Sigmoid colon (tissue), 7 donors: ENCODE measurements at places on chromosomes 13 and 19. TPM values are rescaled to one million over a fixed set of nuclear protein-coding genes. Genes with fewer than 3 reads are reported as not detected.
A peak's percentile ranks its signal among the peaks of the same experiment; 100 is the strongest.

DNA sequence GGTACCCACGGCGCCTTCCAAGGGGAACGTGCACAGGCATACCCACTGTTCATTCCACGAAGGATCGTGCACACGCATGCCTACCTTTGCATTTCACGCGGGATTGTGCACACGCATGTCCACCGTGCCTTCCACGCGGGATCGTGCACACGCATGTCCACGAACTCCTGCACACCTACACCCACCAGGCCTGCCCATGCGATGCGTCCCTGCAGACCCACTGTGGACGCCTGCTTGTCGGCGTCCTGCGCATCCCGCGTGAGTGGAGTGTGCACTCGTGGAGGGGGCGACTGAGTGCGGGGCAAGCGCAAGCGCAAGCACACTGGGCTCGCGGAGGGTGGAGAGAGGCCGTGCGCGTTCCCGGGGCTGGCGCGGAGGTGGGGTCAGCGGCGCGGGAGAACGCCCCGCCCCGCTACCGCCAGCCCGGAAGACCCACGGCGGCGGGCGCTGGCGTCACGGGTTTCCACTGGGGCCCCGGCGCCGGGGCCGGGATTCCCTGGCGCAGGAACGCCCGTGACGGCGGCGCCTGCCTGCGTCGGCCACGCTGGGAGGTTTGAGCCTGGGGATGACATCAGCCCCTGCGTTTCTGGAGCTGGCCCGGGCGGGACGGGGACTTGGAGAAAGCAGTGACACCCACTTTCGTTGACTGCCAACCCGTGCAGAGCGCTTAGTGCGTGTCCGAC is 18.7 kb downstream of the GADD45B start:
- DNase-seq: peak; percentile 94

- DNase-seq: no peak
These were observed 68.7 kb upstream of the FRY start for GRCh38 chr13:31962731-31963370.

- no peak for DNase-seq
These were observed 128.4 kb downstream of the SHISA2 start for GRCh38 chr13:25923217-25924085.

DNA sequence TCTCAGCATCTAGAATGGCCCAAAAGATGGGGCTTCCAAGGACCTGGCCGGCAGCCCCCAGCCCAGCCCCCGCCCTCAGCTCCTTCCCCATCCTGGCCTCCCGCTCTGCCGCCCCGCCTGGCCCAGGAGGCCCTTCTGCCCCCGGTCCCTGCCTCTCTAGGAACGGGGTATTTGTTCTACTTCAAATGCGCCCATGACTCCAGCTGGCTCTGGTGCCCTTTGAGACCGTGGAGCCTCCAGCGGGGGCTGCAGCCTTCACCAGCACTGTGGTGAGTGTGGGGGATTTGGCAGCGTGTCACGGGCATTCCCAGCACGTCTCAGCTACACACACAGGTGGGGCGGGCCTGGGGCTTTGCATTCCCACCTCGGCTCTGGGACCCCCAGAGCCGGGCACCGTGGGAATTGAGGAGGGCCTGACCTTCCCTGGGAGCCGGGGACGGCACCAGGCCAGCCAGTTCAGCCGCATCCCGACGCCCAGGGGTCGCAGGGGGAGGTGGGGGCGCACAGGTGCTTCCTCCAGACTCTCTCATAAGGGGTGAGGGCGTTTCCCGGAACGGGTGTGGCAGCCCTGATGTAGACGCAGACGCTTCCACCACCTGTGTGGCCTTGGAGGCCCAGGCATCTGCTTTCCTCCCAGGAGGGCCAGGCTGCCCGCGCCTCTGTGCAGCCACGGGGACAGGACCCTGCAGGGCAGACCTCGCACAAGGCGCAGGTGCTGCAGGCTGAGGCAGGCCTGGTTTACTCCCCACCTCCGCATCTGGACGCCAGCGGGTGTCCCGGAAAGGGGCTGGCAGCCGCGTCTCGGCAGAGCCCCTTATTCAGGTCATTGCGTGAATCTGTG is 947 bp downstream of the ATP4B start:
- DNase-seq: peak; percentile 46

DNA sequence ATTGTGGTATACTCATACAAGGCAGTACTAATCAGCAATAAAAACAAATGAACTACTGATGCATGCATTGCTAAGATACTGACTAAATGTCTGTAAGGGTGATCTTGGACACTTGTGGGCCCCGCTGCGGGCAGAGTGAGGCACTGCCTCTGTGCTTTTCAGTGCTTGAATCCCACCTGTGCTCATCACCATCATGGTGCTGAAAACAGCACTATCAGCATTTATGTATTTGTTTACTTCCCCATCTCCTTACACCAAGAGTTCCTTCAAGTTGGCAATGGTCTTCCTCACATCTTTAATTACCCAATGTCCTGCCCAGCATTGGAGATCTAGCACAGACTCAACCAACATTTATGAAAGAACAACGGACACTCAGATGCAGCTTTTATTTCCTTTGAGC is 193.7 kb upstream of the RFC3 start:
- no peak for DNase-seq

GRCh38 chr19:12199757-12200419 is 37.0 kb downstream of the ZNF136 start:
- no peak for DNase-seq

DNA sequence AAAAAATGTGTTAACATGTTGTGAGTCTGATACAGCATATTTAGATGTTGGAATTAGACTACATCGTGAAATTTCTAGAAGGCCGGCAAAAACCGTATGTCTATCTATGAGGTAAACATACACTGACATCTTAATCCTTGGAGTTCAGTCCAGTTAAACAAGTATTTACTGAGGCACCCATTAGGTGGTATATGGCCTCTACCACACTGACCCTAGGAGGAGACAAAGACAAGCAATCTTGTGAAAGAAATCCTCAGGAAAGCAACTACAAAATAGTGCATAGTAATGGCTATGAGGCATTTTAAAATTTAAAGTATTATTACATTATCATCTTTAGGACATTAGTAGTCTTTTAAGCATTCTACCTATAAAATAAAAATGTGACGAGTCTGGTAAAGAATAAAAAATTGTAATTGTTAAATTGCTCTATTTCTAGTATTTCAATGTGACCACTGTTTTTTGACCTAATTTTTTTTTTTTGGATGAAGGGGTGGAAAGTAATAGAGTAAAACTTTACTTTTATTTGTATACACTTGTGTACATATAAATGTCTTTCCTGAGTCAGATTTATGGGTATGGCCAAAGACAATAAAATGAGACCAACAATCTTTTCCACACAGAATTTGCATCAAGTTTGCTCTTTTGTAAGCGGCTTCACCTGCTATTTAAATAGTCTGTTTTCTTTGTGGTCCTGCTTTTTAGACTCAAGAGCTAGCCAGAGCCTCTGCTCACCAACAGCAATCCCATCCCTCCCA is 50.5 kb downstream of the KATNAL1 start:
- no peak for DNase-seq

DNA sequence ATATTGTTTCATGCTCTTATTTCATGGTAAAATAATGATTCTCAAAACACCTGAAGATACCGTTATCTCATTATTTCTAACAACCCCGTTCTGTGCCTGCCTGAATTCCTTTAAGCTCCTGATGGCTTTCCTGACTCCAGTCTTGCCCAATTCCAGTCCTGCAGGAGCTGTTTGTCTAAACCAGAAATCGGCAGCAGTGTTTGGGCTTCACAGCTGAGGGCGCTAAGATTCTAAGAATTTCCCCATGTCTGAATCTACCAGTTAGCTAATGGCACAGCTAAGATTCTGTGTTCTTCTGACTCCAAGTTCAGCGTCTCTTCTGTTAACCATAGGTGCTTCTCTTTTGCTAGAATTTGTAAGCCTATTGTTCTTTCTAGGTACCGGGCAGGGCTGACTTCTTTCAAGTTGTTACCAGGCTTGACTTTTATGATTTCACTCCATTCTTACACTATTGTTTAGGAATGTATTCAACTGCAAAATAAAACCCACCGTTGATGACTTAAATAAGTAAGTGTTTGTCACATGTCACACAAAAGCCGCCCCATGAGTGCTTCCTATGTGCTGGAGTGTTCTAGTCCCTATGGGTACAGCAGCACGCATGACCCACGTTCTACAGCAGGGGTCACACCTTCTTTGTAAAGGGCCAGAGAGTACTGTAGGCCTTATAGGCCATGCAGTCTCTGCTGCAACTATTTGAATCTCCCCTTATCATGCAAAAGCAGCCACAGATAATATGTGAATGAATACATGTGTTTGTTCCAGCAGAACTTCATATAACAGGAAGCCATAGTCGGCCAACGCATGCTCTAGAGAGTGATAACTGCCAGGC is 168.3 kb upstream of the RNF113B start:
- no peak for DNase-seq

GRCh38 chr19:29634423-29635130 is 28.5 kb downstream of the POP4 start:
- no peak for DNase-seq

- no peak for DNase-seq
These were observed 2.2 kb upstream of the LYPD5 start for GRCh38 chr19:43804432-43804831.

DNA sequence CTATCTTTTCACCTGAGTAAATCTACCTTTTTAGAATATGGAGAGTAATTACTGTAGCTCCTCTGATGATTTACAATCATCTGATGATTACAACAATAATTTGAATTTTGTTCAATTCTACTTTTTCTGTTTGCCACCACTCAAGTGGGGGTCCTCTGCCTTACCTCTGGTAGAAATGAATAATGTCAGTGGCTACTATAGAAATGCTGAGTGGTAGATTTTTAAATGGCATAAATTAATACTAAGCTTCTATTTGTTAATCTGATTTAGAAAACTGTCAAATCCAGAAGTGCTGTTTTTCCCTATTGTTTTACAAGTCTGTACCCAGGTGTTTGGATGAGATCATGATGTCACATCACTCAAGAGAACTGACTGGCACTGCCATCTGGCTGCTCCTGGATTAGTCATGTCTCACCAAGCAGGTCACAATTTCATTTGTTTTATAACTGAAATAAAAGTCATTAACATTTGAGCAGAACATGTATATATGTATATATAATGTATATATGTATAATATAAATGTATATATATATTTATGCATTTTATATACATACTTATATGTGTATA is 494.8 kb downstream of the TBC1D4 start:
- DNase-seq: no peak

DNA sequence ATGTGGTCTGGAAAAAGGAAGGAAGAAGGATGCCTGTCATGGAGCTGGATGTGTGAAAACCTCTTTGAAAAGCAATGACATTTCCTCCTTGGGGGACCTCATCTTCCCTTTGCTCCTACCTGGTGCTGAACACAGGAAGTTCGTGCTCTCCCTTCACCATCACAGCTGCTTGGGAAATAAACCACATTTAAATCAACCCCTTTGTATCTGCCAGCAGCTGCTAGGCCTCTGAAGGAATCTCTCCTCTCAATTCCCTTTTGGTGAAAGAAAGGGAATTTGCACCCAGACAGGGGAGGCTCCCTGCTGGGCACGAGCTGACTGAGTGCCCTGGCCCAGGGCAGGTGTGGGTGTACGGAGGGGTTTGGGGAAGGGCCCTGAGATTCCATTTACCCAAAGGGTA is 437.7 kb downstream of the TSHZ3 start:
- no peak for DNase-seq

- DNase-seq: no peak
These were observed 74.9 kb upstream of the MTIF3 start for GRCh38 chr13:27524981-27525975.

DNA sequence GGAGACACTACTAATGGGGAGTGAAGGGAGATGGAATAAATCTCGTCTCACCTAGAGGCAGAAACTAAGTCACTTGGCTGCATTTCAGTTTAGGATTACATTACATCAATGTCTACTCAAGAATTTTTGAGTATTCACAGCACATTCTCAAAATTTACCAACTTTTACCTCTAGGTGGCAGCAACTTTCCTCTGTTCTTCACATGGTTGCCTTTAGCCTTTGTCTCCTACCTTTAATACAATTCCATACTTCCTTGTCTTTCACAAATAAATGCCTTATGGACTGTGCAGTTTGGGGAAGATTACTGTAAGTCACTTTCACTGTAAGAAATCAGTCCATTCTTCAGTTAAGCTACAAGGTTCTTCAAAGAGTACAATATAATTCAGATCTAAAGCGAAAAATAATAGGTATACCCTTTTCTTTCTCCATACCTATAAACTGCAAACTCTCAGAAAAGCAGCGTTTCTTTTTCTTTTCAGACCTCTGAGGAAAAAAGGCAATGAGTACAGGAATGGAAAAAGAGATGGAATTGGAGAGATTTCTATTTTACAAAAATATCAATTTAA is 379.4 kb downstream of the KLF12 start:
- no peak for DNase-seq

DNA sequence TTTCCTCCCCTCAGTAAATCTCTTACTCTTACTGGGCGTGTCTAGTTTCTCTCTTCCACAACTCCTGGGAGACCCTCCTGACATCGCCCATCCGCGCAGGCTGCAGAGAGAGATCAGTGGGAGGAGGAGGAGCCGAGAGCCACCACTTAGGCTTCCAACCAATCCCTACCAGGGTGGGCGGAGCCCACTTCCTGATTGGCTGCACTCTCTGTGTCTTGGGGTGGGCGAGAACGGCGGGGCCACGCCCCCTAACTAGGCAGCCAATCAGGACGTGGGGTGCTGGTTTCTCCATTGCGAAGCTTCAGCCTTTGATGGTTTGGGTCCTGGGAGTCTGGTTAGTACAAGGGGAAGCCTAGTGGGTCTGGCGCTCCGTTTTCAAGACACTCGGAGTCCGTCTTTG is at the start of gene PMIS2:
PMIS2 (plus strand) TSS at position 326 of the 400 bp plus-strand sequence. CDS start 87 bp downstream, outside the sequence.
- DNase-seq: no peak

- DNase-seq: no peak
These were observed 242.8 kb downstream of the B3GLCT start for GRCh38 chr13:31442571-31442970.

DNA sequence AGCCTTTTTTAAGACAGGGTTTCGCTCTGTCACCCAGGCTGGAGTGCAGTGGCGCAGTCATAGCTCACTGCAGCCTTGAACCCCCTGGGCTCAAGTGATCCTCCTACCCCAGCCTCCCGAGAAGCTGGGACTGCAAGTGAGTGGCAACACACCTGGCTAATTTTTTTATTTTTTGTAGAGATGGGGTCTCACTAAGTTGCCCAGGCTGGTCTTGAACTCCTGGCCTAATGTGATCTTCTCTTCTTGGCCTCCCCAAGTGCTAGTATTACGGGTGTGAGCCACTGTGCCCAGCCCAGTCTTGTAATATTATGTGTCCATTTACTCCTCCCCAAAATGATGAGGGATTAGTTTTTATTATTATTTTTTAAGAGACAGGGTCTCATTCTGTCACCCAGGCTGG is 3.1 kb upstream of the LINGO3 start:
- DNase-seq: no peak

GRCh38 chr19:41793414-41793727 is 3.0 kb upstream of the CEACAM3 start:
- DNase-seq: no peak

DNA sequence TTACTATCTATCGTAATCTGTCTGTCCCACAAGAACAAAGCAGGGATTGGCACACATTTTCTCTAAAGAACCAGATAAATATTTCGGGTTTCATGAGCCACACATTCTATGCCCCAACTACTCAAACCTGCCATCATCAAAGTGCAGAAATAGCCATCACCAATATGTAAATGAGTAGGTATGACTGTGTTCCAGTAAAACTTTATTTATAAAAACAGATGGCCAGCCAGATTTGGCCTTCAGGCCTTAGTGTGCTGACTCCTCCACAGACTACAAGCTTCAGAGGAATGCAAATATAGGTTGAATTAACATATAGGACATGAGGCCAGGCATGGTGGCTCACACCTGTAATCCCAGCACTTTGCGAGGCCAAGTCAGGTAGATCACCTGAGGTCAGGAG is 8.9 kb upstream of the DNMT1 start:
- no peak for DNase-seq

Gene NDFIP2
- 12.1 TPM for total RNA-seq

Gene ZSCAN4
- 0.36 TPM for total RNA-seq

Gene RUBCNL
- 2.0 TPM for total RNA-seq

Gene DHPS
- total RNA-seq: 152 TPM

Gene SLC35E1
- 22.4 TPM for total RNA-seq

Gene S1PR4
- total RNA-seq: 0.36 TPM
